Osteoblast (primary cell): ENCODE measurements at places on chromosomes 1 and 21. TPM values are rescaled to one million over a fixed set of nuclear protein-coding genes. Genes with fewer than 3 reads are reported as not detected.

The GNAT2 gene
- 0.29 and 0.72 TPM in 2 replicates for total RNA-seq

The FAM76A gene
- total RNA-seq, result 22.8 and 30.6 TPM in 2 replicates

The RASSF5 gene
- 0.59 and 0.72 TPM in 2 replicates for total RNA-seq

The STUM gene
- total RNA-seq, result under 0.01 TPM in 1 of 2 replicates, not detected in the other

The FCER1A gene
- not detected in 2 replicates for total RNA-seq

The TAF1A gene
- 8.5 and 9.4 TPM in 2 replicates for total RNA-seq

The LRRC71 gene
- total RNA-seq, result 0.36 and 0.59 TPM in 2 replicates

The RGS8 gene
- total RNA-seq, result not detected in 2 replicates

The FMO3 gene
- total RNA-seq, result 44.5 and 63.9 TPM in 2 replicates

The IFFO2 gene
- 6.8 and 10.9 TPM in 2 replicates for total RNA-seq

GRCh38 chr1:64388336-64388735 is 81.6 kb upstream of the CACHD1 start:
- peak; percentile 30 for DNase-seq

GRCh38 chr1:50492142-50492541 is 68.9 kb upstream of the DMRTA2 start:
- DNase-seq, result no peak

DNA sequence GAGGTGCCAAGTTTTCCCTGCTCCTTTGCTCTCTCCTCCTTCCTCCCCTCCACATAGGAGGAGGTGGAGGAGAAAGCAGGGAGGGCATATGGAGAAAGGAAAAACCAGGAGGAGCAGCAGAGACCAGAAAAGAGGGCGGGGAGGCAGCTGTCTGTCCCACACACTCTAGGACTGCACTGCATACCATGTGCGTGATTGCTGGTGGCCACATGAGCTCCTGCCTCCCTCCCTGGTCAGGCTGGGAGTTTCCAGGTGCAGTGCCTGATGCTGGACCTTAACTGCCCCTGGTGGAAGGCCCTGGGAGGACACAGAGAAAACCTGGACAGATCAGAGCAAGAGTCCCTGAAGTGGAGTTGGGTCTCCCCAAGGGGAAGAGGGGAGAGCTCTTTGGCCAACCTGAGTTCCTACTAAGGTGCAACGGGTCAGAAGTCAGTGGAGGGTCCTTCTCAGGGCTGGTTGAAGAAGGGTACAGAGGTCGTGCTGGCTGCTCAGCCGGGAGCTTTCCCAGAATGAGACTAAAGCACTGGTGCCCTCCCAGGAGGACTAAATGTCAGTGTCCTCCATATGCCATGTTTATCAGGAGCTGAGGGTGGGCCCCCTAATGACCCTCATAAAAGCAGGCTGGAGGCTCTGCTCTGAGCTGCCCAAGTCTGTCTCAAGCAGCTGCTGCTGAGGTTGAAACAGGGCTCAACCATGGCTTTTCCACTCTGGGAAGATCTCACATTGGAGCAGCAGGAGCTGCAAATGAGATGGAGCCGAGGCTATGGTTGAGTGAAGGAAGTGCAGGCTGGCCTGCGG is 3.5 kb upstream of the LGR6 start:
- DNase-seq, result no peak

- no peak for DNase-seq
Measured at GRCh38 chr1:100130552-100131077, 2.1 kb downstream of the SASS6 start.

- DNase-seq, result no peak
Measured at GRCh38 chr21:20737227-20737913, 260.8 kb upstream of the NCAM2 start.

GRCh38 chr1:182183606-182184005 is 122.1 kb upstream of the ZNF648 start:
- DNase-seq, result no peak

- no peak for DNase-seq
Measured at GRCh38 chr1:67717876-67718275, 32.9 kb downstream of the GADD45A start.

GRCh38 chr1:147515045-147515869 is 26.0 kb upstream of the BCL9 start:
- no peak for DNase-seq

DNA sequence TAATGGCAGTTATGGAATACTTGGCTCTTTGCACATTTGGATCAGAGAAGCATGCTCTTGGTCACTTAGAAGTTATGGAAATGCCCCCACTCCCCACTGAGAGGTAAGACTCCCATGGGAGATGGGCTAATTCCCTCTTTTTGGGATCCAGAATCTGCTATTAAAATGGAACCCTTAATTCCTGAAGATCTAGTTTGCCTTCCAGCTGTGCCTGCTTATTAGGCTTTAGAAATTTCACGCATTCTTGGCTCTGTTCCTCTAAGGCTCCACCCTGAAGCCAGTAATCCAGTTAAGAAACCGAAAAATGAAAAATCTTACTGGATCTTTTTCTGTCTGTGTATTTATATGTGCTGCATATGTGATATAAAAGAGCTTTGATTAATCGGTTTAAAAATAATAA is 76.7 kb downstream of the USH2A start:
- DNase-seq, result no peak

GRCh38 chr1:102002057-102002456 is 5.3 kb upstream of the OLFM3 start:
- no peak for DNase-seq

DNA sequence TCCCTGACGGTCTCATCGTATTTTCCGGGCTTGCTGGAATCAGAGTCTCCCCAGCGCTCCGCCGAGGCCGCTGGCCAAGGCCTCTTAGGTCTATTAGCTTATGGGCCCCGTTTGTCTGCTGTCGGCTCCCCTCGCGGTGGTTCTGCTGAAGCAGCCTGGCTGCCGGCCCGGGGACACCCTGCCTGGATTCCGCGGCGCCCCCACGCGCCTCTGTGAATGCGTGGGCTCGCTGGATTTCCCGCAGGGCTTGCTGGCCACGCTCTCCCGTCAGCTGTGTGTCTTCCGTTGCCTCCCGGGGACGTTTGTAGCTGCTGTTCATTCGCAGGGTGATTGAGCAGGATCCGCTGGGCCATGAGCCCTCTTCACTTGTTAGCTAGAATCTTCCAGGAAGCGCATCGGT is 8.4 kb downstream of the LRRC3 start:
- peak; percentile 30 for DNase-seq

- peak; percentile 95 for DNase-seq
Measured at GRCh38 chr21:26842974-26843932, 2.0 kb downstream of the ADAMTS1 start.

- peak; percentile 50 for DNase-seq
Measured at GRCh38 chr1:8815582-8816151, 1.8 kb downstream of the RERE start.

DNA sequence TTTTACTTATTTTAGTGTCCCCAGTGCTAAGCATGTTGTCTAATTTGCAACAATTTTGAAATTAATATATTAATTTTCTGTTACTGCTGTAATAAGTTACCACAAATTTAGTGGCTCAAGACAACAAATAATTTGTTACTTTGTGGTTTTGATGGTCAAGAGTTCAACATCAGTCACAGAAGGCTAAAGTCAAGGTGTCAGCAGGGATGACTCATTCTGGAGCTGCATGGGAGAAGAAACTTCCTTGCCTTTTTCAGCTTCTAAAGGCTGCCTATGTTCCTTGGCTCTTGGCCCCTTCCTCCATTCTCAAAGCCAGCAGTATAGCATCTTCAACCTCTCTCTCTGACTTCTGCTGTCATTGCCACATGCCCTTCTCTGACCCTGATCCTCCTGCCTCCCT is 271.8 kb downstream of the HLX start:
- no peak for DNase-seq

- peak; percentile 65 for DNase-seq
Measured at GRCh38 chr1:53073287-53073686, 11.3 kb downstream of the PODN start.

DNA sequence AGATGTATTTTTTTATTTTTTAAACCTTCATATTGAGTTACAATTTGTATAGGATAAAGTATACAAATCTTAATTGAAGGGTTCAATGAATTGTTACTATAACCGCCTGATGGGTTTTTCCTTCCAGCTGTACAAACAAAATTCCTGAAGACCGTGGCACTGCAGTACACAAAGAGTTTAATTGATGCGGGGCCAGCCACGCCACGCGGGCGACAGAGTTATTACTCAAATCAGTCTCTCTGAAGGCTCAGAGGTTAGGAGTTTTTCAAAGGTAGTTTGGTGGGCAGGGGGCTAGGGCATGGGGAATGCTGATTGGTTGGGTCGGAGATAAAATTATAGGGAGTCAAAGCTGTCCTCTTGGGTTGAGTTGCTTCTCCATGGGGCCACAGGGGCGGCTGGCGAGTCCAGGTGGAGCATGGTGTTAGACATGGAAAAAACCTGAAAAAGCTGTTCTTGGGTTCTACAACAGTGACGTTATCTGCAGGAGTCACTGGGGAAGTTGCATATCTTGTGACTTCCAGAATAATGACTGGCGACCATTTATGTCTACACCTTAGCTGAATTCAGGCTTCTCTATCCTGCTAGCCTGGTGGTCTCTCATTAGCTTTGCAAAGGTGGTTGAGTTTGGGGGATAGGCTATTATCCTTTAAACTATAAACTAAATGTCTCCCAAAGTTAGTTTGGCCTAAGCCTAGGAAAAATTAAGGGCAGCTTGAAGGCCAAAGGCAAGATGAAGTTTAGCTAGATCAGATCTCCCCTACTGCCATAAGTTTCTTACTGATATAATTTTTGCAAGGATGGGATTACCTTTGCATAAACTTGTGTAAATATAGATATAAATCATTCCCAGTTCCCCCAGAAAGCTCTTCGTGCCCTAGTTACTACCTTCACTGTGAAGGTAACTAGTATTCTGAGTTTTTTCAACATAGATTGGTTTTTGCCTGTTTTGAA is 13.0 kb upstream of the TMEM9 start:
- no peak for DNase-seq

- peak; percentile 86 for DNase-seq
Measured at GRCh38 chr1:152162792-152163463, 3.9 kb upstream of the RPTN start.

DNA sequence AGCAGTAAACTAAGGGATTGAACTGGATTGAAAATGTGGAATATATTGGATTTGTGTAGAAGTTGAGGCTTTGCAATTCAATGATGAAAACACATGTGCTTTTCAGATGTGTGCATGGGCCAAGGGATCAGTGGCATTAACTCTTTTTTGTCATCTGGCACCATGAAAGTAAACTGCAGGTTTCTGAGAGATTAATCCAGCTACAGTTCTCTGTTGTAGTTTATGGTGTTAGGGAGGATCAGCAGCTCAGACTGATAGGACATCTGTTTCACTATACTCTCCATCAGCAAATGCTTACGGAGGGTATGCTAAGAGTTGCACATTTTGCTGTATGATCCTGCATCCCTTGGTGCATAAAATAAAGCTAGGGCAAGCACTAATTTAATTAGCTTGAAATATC is 82.6 kb downstream of the C1orf21 start:
- peak; percentile 47 for DNase-seq

- DNase-seq, result no peak
Measured at GRCh38 chr1:69244211-69244610, 323.5 kb upstream of the LRRC7 start.

- no peak for DNase-seq
Measured at GRCh38 chr1:200115532-200115931, 88.0 kb downstream of the NR5A2 start.

DNA sequence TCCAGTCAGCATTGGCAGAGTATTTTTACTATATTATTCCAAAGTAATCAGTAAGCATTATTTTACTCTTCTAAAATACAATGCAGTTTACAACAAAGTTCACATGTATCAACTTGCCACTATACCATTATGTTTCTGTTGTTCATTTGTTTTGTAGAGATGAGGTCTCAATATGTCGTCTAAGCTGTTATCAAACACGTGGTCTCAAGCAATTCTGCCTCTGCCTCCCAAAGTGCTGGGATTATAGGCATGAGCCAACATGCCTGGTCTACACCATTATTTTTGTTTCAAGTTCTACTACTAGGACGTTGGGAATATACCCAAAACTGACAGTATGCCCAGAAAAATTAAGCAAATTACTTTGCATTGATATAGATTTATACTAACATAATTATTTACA is 19.8 kb downstream of the FAF1 start:
- no peak for DNase-seq

DNA sequence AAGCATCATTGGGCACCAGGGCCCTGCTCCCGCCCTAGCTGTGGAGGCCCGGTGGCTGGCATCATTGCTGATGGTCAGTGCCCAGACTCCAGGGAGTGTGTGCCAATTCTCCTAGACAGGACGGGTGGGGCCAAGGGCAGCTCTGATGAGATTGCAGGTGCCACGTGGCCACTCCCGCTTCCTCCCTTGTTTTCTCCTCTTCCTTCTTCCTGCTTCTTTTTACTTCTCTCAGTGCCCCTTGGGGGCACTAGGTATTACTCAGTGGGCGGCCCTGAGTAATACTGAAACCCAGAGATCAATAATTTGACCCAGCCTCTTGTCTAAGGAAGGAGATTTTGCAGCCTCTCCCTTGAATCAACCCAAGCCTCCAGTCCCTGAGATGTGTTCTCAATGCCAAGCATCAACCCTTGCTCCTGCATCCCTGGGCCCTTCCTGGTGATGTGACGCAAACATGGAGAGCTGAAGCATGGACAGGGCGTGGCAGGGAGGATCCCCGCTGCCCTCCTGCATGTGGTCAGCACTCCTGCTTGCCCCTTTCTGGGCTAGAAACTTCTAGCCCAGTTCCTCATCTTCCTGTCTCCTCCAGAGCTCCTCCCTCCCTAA is 32.4 kb downstream of the CDK18 start:
- DNase-seq, result peak; percentile 42

- no peak for DNase-seq
Measured at GRCh38 chr21:44616591-44616926, 4.7 kb downstream of the KRTAP10-8 start.

GRCh38 chr1:59500950-59501742 is 204.3 kb downstream of the FGGY start:
- no peak for DNase-seq

DNA sequence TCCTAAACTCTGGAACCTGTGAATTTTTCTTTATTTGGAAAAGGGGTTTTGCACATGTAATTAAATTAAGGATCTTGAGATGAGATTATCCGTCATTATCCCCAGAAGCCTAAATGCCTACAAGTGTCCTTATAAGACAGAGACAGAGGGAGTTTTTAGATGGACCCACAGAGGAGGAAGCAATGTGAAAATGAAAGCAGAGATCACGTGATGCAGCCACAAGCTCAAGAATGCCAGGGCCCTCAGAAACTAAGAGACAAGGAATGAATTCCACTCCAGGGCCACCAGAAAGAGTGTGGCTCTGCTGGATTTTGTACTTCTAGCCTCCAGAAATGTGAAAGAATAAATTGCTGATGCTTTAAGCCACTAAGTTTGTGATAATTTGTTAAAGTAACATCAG is 183.6 kb upstream of the UBE2U start:
- peak; percentile 89 for DNase-seq

- DNase-seq, result no peak
Measured at GRCh38 chr1:32626176-32626575, 24.2 kb downstream of the ZBTB8OS start.

DNA sequence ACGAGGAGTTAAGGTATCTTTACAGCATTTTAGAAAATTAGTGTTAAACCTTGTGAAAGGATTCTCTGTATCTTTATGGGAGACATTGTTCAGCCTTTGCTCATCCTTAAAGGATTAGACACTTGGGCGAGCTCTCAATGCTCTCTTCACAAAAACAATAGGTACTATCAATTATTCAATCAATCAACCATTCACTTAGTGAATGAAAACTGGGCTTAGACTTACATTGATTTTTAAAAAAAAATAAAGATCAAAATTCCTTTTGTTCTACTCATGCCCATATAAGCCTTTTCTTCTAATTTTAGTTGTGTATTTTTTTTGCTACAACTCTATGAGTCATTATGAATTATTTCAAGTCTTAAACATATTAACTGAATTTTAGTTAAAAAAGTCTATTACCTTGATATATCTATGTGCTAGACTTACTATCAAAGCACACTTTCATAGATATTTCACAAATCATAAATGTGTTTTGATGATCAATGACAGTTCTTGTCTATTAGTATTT is 181.2 kb downstream of the DPYD start:
- DNase-seq, result no peak
